ENCODE measurements at places on chromosomes 13 and 19. TPM values are rescaled to one million over a fixed set of nuclear protein-coding genes. Genes with fewer than 3 reads are reported as not detected.

ICAM1 gene
- 22.3 TPM for total RNA-seq

ZNF556 gene
- total RNA-seq = not detected

LRG1 gene
- 6.9 TPM for total RNA-seq

ZNF625 gene
- 6.6 TPM for total RNA-seq

EHD2 gene
- total RNA-seq = 125 TPM

GRCh38 chr19:28324275-28325060 is 888.5 kb downstream of the UQCRFS1 start:
- no peaks in the 10 kb centered on the region for H3K36me3 ChIP-seq
- no peak overlapping the region for H3K27ac ChIP-seq
- H3K4me3 ChIP-seq = no peak overlapping the region
- no peaks in the 10 kb centered on the region for H3K4me1 ChIP-seq

- no peak for DNase-seq
- no peak overlapping the region for H3K4me3 ChIP-seq
- H3K27ac ChIP-seq = no peak overlapping the region
These were observed 322.8 kb upstream of the EDNRB start for GRCh38 chr13:78241278-78241919.

DNA sequence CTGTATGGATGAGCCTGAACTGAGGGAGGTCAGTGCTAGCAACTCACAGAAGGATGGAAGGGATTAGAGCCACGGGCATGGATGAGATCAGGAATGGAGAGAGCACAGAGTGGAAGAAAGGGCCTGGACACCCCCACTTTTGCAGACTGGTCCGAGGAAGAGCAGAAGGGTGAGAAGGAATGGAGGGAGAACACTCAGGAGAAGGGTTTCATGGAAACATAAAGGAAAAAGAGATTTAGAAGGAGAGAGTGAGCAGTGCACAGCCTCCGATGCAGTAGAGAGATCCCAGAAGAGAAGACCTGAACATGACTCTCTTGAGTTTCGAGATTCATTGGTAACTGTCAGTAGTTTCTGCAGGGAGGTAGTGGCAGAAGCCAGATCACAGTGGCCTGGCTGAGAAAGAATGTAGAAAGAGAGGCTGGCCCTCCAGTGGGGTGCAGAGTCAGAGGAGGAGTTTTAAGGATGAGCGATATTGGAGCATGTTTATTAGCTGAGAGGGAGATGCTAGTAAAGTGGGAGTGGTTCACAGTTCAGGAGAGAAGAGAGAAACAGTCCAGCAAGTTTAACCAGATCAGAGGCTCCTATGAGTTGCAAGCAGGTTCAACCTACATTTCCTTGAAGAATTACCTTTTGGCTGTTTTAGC is 108.9 kb downstream of the ZAR1L start:
- H3K27me3 ChIP-seq = no peaks in the 10 kb centered on the region
- no peaks in the 10 kb centered on the region for H3K36me3 ChIP-seq
- DNase-seq = no peak
- H3K4me3 ChIP-seq = no peak overlapping the region

GRCh38 chr19:3821156-3821555 is 35.0 kb upstream of the MATK start:
- no peaks in the 10 kb centered on the region for H3K36me3 ChIP-seq
- no peaks in the 10 kb centered on the region for H3K4me1 ChIP-seq
- no peak overlapping the region for H3K27ac ChIP-seq
- no peak for DNase-seq
- no peak overlapping the region for H3K4me3 ChIP-seq

DNA sequence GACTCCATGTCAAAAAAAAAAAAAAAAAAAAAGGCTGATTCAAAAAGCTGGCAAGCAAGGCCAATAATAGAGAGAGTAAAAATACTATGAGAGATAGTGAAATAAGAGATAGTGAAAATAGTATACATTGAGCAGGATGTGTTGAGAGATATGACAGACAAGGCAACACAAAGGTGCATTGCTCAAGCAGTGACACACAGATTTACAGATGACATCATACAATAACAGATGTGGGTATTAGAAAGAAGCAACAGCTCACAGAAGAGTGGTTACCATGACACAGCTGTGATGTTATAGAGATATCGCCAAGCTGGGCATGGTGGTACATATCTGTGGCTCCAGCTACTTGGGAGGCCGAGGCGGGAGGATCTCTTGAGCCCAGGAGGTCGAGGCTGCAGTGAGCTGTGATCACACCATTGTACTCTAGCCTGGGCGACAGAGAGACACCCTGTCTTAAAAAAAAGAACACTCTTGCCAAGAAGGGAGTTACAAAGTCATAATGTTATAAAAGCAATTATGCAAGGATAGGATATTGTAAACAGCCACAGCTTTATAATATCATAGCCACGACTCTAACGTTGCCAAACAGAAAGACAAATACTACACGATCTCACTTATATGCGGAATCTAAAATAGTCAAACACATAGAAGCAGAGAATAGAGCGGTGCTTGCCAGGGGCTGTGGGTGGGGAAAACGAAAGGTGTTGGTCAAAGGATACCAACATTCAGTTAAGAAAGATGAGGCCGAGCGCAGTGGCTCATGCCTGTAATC is 10.3 kb downstream of the TNFSF9 start:
- DNase-seq = no peak
- H3K27me3 ChIP-seq = no peaks in the 10 kb centered on the region
- H3K4me1 ChIP-seq = no peaks in the 10 kb centered on the region
- H3K27ac ChIP-seq = no peak overlapping the region

DNA sequence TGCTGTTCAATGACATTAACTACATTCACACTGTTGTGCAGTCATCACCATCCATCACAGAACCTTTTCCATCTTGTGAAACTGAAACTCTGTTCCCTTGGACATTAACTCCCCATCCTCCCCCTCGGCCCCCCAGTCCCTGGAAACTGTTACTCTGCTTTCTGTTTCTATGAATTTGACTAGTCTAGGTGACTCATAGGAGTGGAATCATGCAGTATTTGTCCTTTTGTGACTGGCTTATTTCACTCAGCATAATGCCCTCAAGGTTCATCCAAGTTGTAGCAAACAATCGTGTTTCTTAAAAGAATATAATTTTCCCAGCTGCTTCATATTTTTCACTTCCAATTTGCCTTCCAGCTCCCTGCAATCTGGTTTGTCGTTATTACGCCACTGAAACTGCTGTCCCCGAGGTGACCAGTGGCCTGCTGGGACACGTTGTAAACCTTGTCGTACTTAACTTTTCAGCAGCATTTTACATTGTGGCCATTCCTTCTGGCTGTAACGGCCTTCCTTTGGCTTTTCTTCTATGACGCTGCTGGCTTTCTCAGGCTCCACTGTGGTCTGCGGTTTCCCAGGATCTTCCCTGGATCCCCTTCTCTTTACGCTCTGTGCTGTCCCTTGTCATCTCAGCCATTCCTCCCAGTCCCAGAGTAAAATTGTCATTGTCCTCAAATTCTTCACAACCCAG is 74.0 kb downstream of the DHRS12 start:
- H3K4me3 ChIP-seq = no peak overlapping the region
- DNase-seq = no peak
- H3K27ac ChIP-seq = peak overlapping the region; percentile 77
- H3K36me3 ChIP-seq = peaks cover 16% of the 10 kb centered on the region
- peaks cover 45% of the 10 kb centered on the region for H3K4me1 ChIP-seq

- H3K4me3 ChIP-seq = no peak overlapping the region
- no peak overlapping the region for H3K27ac ChIP-seq
- H3K36me3 ChIP-seq = no peaks in the 10 kb centered on the region
- DNase-seq = no peak
These were observed 1.2 kb upstream of the FLT1 start for GRCh38 chr13:28496188-28496564.

DNA sequence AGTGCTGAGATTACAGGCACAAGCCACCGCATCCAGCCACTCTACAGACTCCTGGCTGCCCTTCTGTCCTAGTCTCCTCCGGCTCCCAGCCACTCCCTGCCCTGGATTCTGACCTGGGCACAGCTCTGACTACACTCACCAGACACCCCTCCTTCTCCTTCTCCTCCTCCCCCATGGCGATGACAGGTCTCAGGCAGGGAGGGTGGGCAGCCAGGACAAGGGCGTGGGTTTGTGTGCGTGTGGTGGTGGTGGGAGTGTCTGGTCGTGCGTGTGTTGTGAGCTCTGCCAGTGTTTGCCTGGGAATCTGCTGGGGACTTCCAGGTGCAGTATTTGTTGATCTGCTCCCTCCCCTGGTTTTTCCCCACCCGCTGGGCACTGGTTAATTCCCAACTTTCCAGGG is 3.0 kb upstream of the NCCRP1 start:
- no peak for DNase-seq
- H3K36me3 ChIP-seq = no peaks in the 10 kb centered on the region
- no peaks in the 10 kb centered on the region for H3K27me3 ChIP-seq
- H3K27ac ChIP-seq = no peak overlapping the region

DNA sequence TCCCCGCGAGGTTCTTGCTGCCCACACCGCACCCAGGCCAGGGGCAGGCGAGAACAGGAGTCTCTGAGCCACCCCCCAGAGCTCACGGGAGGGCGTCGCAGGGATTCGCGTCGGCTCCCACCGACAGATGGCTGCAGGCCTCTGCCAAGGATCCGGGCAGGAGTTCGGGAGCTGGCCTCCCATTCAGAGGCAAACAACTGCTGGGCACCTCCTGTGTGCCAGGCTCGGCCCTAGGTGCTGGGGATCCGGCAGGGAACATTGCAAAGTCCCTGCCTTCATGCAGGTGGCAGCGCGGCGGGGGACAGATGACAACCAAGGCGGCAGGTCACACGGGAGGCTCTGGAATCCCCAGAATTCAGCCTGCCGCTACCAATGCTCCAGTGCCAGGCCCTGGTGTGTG is 25.3 kb downstream of the LRRC4B start:
- no peak for DNase-seq
- no peak overlapping the region for H3K4me3 ChIP-seq
- no peaks in the 10 kb centered on the region for H3K36me3 ChIP-seq
- H3K27ac ChIP-seq = no peak overlapping the region

DNA sequence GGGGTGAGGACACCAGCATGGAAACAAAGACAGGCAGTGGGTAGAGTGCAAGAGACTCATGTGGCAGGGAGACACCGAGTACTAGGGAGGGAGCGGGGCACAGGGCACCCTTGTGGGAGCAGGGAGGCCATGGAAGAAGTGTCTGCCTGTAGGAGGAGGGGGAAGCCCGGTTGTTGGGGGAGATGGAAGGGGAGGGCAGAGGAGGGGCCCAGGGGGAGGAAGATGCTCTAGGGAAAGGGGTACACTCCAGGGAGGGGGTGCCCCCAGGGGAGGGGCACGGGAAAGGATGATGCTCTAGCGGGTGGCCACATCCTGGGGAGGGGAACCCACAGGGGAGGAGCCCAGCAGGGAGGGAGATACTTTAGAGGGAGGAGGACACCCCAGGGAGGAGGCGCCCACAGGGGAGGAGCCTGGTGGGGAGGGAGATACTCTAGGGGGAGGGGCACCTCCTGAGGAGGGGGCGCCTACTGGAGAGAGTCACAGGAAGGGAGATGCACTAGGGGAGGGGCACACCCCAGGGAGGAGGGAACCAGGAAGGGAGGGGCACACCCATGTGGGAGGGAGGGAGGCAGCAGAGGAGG is 24.9 kb downstream of the CPAMD8 start:
- no peak for DNase-seq
- H3K4me1 ChIP-seq = no peaks in the 10 kb centered on the region
- no peaks in the 10 kb centered on the region for H3K27me3 ChIP-seq
- no peaks in the 10 kb centered on the region for H3K36me3 ChIP-seq
- no peak overlapping the region for H3K4me3 ChIP-seq
- no peak overlapping the region for H3K27ac ChIP-seq

GRCh38 chr13:77535448-77535847 is at the start of gene SCEL:
Gene SCEL, plus strand, starts transcription at chr13:77535706. Its CDS starts 20,170 bp downstream, at chr13:77555876.
- no peak for DNase-seq
- H3K4me1 ChIP-seq = no peaks in the 10 kb centered on the region
- H3K36me3 ChIP-seq = no peaks in the 10 kb centered on the region
- H3K4me3 ChIP-seq = peak within 1 kb of the TSS; percentile 23

DNA sequence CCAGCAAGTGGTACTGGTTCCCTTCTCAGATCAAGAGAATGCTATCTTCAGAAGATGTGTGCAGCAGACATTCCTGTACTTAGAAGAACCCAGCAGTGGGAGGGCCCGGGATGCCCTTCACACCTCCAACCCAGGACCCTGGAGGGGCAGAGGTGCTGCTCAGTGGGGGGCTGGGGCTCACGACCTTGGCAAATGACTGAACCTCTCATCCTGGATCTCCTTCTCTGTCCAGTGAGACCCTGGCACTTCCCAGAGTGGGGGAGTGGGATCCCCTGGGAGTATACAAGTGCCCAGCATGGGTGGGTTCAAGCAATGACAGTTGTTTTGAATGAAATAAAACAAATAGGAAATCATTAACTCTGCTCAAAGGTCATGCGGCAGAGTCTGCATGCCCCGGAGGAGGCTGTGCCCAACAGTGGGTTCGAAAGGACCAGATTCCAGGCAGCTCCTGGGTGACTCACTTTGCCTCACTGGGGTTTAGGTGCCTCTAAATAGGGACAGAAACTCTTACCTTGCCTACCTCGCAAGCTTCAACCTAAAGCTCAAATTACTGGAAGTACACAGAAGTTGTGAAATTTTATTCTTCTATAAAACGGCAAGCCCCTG is 26.9 kb downstream of the GGACT start:
- H3K4me3 ChIP-seq = no peak overlapping the region
- H3K4me1 ChIP-seq = peaks cover 10% of the 10 kb centered on the region
- H3K36me3 ChIP-seq = no peaks in the 10 kb centered on the region
- no peaks in the 10 kb centered on the region for H3K27me3 ChIP-seq
- peak; percentile 85 for DNase-seq

- no peak overlapping the region for H3K27ac ChIP-seq
- no peaks in the 10 kb centered on the region for H3K4me1 ChIP-seq
- no peak overlapping the region for H3K4me3 ChIP-seq
- DNase-seq = no peak
- H3K36me3 ChIP-seq = no peaks in the 10 kb centered on the region
These were observed 256.5 kb downstream of the UQCRFS1 start for GRCh38 chr19:28956421-28956820.

- no peak overlapping the region for H3K27ac ChIP-seq
- no peaks in the 10 kb centered on the region for H3K4me1 ChIP-seq
- no peaks in the 10 kb centered on the region for H3K27me3 ChIP-seq
- no peak for DNase-seq
These were observed 191.9 kb upstream of the MIR17HG start for GRCh38 chr13:91155512-91156114.

DNA sequence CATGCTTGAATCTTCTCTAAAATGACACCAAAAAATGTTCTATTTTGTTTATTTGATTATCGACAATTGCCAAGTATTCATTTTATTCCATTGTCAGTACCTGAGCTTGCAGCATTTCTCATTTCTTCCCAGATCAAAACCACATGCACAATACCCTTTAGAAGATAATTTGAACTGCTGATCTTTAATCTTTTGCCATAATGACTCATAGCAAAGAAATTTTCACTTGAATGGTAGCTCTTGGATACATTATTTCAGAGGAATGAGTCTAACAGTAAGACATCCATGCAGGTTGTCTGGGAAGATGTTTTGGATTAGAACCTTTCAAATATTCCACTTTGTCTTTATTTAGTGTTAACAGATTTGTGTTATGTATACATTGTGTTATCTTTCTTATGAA is 42.0 kb upstream of the RXFP2 start:
- no peak for DNase-seq
- no peaks in the 10 kb centered on the region for H3K4me1 ChIP-seq
- H3K27ac ChIP-seq = no peak overlapping the region
- no peaks in the 10 kb centered on the region for H3K36me3 ChIP-seq
- H3K27me3 ChIP-seq = no peaks in the 10 kb centered on the region
- no peak overlapping the region for H3K4me3 ChIP-seq

All from vagina (tissue), 2 donors.